ENCODE measurements at places on chromosomes 3 and 15. TPM values are rescaled to one million over a fixed set of nuclear protein-coding genes. Genes with fewer than 3 reads are reported as not detected.

- DNase-seq: no peak
These were observed 91.7 kb upstream of the FGF12 start for GRCh38 chr3:192819001-192819569.

- no peak for DNase-seq
These were observed 34.8 kb downstream of the LINGO1 start for GRCh38 chr15:77597804-77598453.

The GRK7 gene
- not detected for total RNA-seq

The SERPINI2 gene
- not detected for total RNA-seq

- DNase-seq: no peak
These were observed 14.1 kb downstream of the MDFIC2 start for GRCh38 chr3:70298385-70298784.

The ATP13A5 gene
- total RNA-seq: not detected

DNA sequence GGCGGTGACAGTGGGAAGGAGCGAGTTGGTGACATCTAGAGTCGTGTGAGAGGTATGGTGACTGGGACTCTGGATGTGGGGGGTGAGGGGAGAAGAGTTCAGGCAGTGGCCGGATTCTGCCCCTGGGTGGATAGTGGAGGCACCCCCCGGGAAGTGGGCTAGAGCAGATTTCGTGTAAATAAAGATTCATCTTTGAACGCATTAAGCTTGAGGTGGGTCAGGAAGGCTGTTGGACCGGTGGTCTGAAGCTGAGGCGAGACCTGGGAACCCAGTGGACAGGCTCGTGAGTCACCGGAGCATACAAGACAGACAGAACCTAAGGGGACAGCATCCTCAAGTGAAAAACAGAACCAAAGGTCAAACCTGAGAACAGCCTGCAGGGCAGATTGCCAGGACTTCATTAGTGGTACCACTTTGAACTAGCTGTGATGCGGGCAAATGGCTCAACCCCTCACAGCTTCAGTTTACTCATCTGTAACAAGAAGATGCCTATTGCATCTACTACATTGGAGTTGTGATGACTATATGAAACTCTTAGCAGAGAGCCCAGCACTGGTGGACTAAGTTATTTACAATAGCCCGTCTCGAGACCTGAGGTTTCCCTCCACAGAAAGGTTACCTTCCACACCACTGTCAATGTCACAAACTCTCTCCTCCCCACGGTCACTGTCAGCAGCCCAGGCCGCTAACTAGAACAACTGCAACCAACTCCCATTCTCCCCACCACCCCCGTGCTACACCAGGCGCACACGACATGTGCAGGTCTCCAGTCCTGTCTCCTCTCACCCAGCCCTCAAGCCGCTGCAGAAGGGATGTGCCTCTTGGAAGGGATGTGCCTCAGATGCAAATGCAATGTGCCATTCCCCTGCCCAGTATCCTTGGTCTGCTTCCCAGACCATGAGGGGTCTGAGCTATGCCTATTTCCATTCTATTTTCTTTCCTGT lies 901 bp upstream of the CLN6 start:
- DNase-seq: peak; percentile 37

The BUB1B gene
- 162 TPM for total RNA-seq

- no peak for DNase-seq
These were observed 2.9 kb upstream of the MYL3 start for GRCh38 chr3:46866032-46866595.

DNA sequence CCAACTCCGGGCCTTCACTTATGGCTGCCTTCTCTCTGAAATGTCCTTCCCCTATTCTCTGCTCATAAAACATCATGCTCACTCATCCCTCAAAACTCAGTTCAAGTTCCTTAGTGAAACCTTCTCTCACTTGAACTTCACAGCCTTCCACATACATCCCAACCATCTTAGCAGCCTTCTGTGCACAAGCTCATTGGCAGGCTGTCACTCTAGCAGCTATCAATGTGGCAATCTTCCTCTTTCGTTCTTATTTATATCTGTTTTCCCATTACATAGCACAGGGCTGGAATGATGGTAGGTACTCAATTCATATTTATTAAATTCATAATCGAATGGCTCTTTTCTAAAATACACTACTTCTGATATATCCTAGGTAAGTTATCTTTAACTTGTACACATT lies 66.4 kb upstream of the MCTP2 start:
- peak; percentile 13 for DNase-seq

DNA sequence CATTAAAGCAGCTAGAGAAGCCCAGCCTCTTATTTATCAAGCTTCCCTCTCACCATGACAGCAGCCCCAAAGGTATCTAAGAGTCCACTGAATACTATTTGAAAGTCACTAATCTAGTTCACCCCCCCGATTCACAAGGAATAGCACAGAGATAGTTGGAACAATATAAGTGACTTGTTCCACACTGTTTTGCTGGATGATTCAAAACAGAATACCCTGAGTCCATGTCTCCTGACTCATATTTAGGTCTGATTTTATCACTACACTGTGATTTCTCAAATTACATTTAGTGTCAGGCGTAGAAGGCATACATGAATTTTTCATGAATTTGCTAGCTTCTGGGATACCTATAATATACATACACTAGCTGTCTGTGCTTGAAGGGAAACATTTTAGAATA lies 18.7 kb upstream of the EOGT start:
- no peak for DNase-seq

DNA sequence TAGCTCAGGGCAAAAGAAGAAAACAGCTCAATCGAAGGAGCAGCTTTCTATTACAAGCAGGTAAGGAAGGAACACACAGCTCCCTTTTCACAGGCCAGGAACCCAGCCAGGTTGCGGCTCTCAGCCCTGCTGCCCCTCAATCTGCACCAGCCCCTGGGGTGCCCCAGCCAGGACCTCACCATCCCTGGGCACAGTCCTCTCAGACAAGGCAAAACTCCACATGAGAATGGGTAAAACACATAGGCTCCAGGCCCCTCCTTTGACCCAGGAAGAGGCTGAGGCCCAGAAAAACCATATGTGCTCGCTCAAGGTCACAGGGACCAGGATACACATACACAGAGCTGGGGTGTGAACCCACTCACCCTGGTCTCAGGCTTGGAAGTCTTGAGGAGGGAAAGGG lies 178.7 kb upstream of the TLE3 start:
- DNase-seq: no peak

The FOXL2NB gene
- total RNA-seq: not detected

- DNase-seq: peak; percentile 56
These were observed 8.7 kb downstream of the ADPGK start for GRCh38 chr15:72774696-72775383.

The LRRIQ4 gene
- total RNA-seq: 0.39 TPM

DNA sequence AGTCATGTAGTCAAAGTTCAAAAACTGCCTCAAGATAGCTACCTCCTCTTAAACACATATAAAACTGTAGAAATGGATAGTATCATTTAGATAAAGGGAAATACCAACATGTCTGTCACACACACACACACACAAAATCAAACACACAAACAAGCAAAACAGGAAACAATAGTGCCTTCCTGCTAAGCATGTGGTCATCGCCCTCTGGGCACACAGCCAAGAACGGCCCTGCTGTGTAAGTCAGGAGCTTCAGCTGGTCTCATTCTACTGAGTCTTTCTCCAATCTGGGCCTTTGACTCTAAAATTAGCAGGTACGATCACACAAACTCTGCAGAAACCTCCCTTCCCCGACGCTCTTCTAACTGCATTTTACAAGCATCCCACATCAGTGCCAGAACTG lies 272.2 kb upstream of the CHRNA7 start:
- peak; percentile 8 for DNase-seq

GRCh38 chr3:38655708-38656300 lies 6.3 kb upstream of the SCN5A start:
- peak; percentile 51 for DNase-seq

- DNase-seq: peak; percentile 56
These were observed 159.1 kb downstream of the AKAP13 start for GRCh38 chr15:85539491-85539890.

- DNase-seq: no peak
These were observed 56.1 kb upstream of the USP3 start for GRCh38 chr15:63448266-63448665.

DNA sequence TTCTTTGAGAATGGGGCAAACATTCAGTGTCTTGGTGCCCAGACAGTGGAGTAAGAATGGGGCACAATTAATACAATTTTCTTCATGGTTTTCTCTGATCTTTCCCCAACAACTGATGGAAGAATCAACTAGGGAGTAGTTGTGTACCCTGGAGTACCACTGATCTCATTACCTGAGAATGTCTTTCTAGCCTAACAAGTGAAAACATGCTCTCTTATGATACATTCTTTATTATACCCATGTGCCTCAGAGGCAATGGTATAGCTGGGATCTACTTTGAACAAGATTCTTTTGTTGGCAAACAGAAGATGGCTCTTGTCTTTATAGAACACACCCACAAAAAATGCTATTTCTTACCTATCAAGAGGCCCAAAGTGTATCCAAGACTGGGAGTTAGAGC lies 250.6 kb upstream of the CMC1 start:
- no peak for DNase-seq

The ATP8B4 gene
- total RNA-seq: not detected

DNA sequence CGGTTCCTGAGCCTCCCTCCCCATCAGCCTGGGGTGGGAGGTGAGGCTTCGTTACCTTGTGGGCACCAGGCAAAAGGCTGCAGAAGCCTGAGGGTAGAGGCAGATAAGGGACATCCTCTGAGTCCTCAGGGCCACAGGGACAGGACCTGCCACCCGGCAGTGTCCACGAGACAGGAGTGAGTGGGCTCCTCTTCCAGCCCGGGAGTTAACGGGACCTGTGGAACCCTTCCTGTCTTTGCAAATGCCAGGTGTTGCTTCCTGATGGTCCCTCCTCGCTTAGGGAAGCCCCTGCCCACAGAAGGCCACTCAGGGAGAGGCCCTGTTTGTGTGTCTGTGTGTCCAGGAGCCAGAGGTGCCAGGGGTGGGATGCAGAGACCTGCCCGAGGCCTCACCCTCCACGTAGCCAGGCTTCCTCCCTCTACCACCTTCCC lies 111.1 kb upstream of the ALDH1A3 start:
- no peak for DNase-seq

The ALS2CL gene
- not detected for total RNA-seq

DNA sequence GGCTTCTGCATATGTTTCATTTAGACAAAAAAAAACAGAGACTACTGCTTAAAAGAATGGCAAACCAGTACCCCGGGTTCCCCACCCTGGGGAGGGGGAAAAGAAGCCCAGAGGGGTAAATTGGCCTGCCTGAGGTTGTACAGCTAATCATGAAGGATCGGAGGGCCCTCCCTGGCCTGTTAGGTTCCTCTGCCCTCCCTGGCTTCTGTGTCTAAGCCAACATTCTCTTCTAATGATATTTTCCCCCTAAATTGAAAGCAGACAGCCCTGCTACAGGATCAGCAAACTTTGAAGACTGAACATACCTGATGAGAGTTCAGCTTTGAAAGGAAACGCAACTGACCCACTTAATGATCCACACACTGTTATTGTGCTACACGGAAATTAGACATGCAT lies 2.5 kb downstream of the ARHGAP31 start:
- DNase-seq: no peak

DNA sequence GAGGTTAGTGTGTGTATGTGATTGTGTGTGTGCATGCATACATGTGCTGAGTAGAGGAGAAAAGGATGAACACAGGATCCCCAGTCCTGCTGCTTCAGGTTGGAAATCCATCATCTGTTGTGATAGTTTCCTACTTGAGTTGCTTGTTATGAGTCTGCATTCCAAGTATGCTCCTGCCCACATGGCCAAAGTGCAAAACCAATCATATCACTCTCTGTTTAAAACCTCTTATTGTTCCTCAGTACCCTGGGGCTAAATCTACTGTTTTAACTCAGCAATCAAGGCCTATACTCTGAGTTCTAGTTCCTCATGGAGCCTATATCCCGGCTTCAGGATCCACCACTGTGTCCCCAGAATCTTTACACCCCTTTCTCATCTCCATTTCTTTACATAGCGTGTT lies 139.9 kb upstream of the TLE3 start:
- DNase-seq: no peak
